ENCODE measurements at places on chromosomes 16 and 17.
A peak's percentile ranks its signal among the peaks of the same experiment; 100 is the strongest.

GRCh38 chr17:56203430-56203829 lies 50.2 kb downstream of the ANKFN1 start:
- no peak for DNase-seq

DNA sequence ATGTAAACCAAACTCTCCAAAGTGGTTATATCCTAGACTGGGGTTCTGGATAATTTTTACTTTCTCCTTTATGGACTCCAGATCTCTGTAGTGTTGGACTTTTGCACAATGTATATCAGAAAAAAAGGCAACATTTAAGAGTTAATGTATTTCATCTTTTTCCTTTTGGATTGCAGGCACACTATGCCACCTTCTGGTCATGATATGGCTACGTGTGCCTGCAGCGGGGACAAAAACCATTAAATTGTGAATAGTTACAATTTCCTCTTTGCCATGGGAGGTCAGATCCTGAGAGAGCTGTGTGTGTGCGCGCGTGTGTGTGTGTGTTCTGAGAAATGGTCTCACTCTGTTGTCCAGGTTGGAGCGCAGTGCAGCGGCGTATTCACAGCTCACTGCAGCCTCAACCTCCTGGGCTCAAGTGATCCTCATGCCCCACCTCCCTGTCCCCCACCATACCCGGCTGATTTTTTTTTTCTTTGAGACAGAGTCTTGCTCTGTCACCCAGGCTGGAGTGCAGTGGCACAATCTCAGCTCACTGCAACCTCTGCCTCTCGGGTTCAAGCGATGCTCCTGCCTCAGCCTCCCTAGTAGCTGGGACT lies 4.3 kb upstream of the SGF29 start:
- DNase-seq, result no peak

DNA sequence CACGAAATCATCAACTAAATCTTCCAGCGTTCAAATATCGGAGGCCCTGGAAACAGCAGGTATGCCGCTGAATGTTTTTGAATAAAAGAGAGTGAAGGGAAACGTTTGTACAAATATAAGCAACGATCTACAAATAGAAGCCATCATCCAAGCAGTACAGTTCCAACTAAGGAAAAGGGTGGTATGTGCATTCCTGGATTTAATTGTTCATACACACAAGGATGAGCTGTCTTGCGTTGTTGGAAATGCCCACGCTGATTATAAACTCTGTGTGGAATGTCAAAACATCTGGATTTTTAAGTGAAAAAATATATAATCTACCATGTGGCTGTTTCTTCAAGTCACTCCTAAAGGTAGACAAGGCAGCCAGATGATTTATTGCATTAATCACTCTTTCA lies 191.8 kb upstream of the HSBP1 start:
- DNase-seq, result no peak

GRCh38 chr17:78678222-78678557 lies 101.0 kb upstream of the DNAH17 start:
- no peak for DNase-seq

DNA sequence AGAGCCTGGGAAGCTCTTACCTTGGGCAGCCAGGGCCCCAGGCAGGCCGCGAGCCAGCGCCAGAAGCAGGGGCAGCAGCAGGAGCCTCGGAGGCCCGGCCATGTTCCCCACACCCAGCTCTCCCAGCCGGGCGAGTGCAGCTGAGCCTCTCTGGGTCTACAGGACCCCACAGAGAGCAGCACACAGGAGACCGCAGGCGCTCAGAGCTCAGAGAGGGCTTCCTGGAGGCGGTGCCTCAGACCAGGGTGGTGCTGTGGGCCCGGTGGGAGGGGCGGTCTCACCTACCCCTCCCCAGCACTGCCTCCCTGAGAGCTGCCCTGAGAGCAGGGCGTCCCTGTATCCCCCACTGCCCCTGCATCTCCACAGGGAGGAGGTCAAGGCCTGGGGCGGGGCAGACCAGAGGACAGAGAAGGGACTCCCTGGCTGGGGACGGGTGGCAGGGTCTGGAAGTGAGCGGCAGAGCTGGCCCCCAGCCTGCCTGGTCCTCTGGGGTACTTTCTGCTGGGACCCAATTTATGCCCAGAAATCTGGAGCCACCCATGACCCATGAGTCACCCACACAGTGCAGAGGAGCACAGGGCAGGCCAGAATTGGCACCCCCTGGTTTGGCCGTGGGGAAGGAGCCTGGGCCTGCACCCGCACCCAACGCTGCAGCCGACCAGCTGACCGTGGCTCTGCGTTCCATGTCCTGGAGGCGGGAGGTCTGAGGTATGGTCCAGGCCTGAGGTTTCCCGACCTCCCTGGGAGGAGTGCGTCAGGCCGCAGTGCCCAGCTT lies at the start of gene CD7:
Gene CD7, minus strand, starts transcription at position 215 of the 775 bp plus-strand sequence. Its CDS starts 113 bp downstream, at position 102.
- DNase-seq, result peak; percentile 86

- DNase-seq, result no peak
Measured at GRCh38 chr17:50829332-50829731, 6.1 kb upstream of the WFIKKN2 start.
